ENCODE measurements at places on chromosomes 4 and X. TPM values are rescaled to one million over a fixed set of nuclear protein-coding genes. Genes with fewer than 3 reads are reported as not detected.

DNA sequence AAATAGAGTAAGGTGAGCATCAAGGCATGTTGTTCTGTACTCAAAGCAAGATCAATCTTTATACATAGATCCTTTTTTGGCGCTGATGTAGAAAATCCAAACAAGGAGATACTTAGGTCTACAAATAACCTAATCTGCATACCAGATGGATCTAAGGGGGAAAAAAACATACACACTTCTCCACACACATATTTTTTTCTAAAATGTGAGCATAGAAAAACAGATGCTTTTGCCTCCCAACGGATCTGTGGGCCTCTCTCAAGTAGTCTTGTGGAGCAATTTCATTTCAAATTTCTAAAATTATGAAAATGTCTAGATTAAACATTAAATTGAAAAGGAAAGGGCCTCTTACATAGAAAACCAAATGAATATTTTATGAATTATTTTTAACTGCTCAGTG is 166.1 kb downstream of the GRIA3 start:
- DNase-seq, result no peak

The ITIH6 gene
- total RNA-seq, result not detected

DNA sequence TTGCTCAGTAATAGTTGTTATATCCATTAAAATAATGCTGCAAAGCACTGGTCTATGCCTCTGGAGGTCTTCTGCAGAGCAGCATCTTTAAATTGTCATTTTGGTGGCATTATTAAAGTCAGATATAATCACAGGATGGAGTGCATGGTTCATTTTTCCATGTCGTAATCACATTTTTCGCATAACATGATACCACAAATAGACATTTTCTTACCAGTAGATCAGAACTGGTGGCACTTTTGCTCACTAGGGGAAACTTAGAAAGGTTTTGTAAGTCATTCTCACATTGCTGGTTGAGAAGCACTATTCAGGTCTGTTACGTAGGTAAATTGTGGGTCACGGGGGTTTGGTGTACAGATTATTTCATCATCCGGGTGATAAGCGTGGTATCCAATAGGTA is 484.5 kb upstream of the PRKX start:
- DNase-seq, result no peak

- DNase-seq, result no peak
These were observed 10.3 kb upstream of the PLCXD1 start for GRCh38 chrX:270848-271367.

- no peak for DNase-seq
These were observed 201.6 kb downstream of the STIM2 start for GRCh38 chr4:27062256-27062655.

- no peak for DNase-seq
These were observed 15.3 kb downstream of the BMX start for GRCh38 chrX:15515931-15516330.

Data from M059J (cell line).